Fibroblast of skin of abdomen (primary cell): ENCODE measurements at places on chromosomes 2 and 18.
A peak's percentile ranks its signal among the peaks of the same experiment; 100 is the strongest.

- DNase-seq, result no peak
These were observed 732.3 kb upstream of the CELF4 start for GRCh38 chr18:38297910-38298309.

GRCh38 chr18:77079954-77080682 lies 52.5 kb downstream of the MBP start:
- DNase-seq, result no peak

DNA sequence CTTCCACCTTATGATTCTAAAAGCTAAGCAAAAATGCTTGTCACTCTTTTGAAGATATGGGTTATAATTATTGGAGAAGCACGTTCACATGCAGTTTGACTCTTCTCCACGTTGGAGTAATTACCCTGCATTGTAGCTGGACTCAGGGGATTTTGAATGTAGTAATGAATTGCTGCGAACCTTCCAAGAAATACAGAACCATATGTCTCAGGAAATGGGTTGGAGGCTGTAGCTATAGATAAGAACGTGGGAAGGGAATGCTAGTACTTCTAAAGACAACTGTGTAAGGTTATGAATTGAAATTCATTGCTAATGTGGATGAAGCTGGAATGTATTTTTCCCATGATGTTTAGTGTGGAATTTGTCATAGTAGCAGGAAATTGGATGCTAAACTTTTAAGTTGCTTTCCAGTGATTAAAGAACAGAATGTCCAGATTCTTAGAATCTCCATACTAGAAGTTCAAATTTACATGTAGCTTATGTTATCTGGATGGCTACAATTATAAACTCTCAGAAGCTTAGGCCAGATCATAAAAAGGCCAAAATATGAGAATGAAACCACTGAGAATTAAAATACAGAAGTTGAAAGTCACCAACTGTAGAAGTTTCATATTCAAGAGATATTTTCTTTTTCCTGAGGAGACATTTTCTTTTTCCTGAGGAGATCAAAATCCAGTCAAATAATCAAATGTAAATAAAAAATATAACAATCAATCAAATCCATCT lies 27.3 kb upstream of the SPOPL start:
- peak; percentile 5 for DNase-seq

GRCh38 chr18:39586741-39587140 lies 2021.1 kb upstream of the CELF4 start:
- DNase-seq, result no peak

GRCh38 chr2:689237-689636 lies 12.0 kb upstream of the TMEM18 start:
- DNase-seq, result no peak

GRCh38 chr2:63081404-63081803 lies 30.8 kb downstream of the OTX1 start:
- DNase-seq, result no peak

GRCh38 chr2:217438821-217439220 lies 564.0 kb downstream of the TNS1 start:
- DNase-seq, result no peak

DNA sequence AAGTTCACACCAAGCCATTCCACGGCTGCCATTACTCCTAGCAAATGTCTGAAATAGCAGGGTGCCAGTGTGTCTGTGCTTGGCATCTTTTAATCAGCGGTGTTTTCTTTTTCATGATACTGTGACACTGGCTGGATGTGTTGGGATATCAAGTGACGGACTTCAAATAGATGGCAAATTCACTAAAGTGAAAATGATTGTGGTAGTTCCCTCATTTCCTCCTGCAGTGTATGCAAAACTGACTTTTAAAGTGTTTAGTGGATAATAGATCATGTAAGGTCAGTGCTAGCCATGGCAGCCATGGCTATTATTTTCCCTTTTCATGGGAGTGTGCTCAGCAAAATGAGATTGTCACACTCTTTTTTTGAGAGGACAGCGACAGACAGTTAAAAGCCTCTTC lies 261.5 kb upstream of the SIX3 start:
- no peak for DNase-seq

DNA sequence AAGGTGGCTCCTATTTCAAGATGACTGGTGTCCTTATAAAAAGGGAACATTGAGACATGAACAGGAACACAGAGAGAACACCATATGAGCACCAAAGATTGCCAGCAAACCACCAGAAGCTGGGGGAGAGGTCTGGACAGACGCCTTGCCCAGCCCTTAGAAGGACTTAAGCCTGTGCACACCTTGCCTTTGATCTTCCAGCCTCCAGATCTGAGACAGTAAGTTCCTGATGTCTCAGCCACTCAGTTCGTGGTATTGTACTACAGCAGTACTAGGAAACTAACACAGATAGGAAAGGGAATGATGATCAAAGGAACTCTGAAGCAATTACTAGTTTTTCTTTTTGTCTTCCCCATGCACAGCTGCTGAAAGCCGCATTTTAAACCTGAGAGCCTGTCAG lies 137.3 kb upstream of the FHL2 start:
- DNase-seq, result no peak

DNA sequence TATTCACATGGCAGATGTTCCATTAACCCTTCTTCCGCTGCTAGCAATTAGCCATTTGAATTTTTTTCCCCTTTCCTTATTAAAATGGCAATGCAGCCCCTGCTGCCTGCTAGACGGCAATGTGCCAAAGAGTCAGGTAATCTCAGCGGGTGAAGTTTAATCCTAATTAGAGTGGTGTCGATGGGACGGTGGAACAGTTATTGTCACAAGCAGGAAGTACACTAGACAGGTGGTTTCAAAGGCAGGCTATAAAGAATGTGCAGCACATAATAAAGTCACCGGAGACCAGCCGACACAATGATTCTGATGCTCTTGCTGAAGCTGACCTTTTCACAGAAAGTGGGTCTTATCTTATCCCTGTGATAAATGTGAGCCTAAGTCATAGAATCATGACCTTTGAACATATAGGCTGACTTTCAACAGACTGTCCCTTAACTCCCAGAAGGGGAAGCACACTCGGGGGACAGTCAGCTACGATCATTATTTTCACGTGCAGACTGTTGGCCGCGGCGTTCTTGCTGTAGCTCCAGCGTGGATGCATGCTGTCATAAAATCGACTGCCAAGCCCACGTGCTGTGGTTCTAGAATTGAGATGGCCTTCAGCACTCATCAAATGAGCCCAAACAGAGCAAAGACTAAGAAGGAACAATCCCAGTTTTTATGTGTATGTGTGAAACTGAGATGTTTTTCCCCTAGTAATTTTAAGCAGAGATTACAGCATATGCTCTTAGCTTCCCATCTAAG lies 926.2 kb upstream of the SOX11 start:
- DNase-seq, result no peak

- peak; percentile 11 for DNase-seq
These were observed 51.8 kb downstream of the ROCK2 start for GRCh38 chr2:11292464-11293255.

GRCh38 chr18:56672391-56672790 lies 21.2 kb downstream of the WDR7 start:
- no peak for DNase-seq

- no peak for DNase-seq
These were observed 66.1 kb downstream of the TPO start for GRCh38 chr2:1479346-1479745.

DNA sequence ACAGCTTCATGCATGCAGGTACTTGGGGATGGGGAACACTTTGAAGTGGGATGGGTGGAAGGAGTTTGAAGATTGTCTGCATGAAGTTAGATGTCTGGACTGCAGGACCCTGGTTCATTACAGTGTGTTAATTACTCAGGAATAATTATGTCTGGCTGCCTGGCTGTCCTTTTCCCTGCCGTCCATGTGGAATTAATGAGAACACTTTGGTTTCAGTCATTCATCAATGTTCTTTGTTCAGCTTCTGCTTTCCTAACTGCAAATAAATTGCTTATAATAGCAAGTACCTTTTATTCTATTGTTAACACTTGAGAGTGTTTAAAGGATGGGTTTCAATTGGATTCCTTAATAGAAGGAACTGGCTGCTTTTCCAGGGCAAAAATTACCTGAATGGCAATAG lies 35.8 kb downstream of the MTCL1 start:
- DNase-seq, result no peak

GRCh38 chr2:235498541-235498940 lies 4.7 kb downstream of the AGAP1 start:
- DNase-seq, result no peak

GRCh38 chr2:178542161-178542560 lies 61.9 kb downstream of the PLEKHA3 start:
- DNase-seq, result no peak

DNA sequence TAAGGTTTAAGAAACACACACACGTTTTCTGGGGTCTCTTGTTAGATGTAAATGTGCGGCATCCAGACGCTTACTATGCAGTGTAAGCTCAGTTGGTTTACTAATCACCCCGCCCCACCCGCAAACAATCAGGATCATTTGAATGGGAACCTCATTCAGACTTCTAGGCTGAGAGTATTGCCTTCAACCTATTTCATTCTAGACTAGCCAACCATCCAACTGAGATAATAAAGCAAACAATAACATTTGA lies 1.3 kb upstream of the FIGN start:
- no peak for DNase-seq

GRCh38 chr2:185859506-185859905 lies 120.9 kb downstream of the FSIP2 start:
- DNase-seq, result no peak

DNA sequence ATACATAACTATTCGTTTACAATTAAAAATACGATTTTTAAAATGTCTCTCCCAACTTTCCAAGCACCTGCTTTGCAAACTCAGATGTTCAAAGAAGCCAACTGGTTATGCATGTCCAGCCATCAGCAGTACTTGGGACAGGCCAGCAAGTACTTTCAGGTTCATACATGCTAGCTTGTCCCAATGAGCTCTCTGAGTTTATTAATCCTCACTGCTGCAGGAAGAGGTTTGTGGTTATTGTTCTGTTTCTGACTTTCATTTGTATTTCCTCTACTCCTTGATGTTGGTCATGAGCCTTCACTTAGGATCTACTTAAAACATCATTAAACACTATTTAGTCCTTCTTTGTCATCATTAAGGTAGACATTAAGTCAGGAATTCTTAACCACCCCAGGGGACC lies 374.1 kb downstream of the LRATD1 start:
- DNase-seq, result no peak

DNA sequence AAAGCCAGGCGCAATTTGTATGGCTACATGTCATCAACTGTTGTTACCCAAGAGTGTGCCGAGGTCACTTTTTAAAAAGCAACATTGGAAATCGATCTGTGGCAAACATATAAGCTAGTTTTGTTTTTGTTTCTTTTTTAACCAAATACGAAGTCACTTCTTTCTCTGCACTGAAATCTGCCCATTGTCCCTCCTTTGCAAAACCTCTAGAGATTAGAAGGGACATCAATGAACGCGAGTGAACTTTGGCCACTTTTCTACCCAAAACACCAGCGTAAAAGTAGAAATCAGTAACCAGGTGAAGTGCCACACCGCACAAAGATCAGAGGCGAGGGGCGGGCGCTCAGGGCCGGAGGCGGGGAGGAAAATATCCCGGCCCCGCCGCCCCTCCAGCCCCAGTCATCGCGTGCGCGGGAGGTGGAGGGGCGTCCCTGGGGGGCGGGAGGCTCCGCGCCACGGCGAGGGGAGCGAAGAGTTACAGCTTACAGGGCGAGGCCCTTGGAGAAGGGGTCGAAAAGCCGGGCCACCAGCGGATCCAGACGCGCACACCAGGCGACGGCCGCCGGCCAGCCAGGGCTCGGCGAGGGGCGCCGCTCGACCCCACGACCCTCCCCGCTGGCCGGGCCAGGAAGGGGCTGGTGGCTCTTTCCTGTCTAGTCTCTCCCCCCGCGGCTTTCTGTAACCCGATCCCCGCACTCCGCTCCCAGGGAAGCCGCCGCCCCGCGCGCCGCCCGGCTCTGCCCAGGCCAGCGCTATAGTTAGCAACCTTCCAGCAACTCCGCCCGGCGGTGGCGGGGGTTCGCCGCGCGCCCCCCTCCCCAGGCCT lies 993 bp downstream of the RBMS1 start:
- DNase-seq, result peak; percentile 81

DNA sequence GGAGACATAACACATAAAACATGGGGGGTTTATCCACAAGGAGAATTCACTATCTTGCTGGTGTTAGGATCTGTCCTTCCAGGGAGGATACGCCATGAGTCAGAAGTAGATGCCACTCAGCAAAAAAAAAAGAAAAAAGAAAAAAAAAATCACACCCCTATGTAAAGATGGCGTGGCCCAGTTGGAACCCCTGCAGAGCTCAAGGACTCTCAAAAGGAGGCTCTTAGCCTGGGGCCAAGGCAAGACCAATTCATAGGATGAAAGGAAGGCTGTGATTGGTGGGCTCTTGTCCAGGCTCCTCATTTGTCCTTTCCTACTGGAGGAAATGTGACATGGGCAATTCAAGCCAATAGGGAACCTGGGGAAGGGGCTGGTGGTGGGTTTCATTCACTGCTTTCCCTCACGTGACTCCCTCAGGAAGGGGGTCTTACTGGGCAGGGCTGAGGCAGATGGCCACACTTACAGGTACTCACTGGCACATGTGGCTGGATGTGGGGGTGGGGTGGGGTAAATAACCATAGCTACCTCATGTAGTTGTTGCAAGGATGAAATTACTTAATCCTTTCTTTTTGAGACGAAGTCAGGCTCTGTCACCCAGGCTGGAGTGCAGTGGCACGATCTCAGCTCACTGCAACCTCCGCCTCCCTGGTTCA lies 38.7 kb upstream of the HAAO start:
- no peak for DNase-seq

- peak; percentile 14 for DNase-seq
These were observed 49.9 kb downstream of the DGKD start for GRCh38 chr2:233404222-233404621.

GRCh38 chr18:76660571-76661192 lies 161.7 kb upstream of the ZNF236 start:
- no peak for DNase-seq

GRCh38 chr2:181570833-181571661 lies 85.9 kb downstream of the CERKL start:
- no peak for DNase-seq

GRCh38 chr2:147663153-147663961 lies 181.5 kb upstream of the ACVR2A start:
- DNase-seq, result no peak

DNA sequence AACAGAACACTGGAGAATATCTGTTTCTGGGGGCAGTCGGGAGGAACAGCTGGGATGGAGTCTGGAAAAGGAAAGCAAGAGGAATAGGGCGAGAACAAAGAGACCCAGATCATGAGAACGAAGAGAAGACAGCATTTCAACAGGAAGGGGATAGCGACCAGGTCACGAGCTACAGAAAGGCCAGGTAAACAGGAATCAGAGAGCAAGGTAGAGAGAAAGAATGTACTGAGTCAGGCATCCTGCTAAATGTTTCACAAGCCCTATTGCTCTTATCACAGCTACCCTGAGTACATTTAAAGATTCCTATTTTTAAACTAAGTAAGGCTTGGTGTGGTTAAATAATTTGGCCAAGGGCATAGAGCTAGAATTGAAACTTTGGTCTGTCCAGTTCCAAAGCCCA lies 254.9 kb upstream of the RAB12 start:
- DNase-seq, result no peak

GRCh38 chr2:42342795-42343241 lies 18.2 kb downstream of the COX7A2L start:
- no peak for DNase-seq

GRCh38 chr2:11753452-11753885 lies 7.0 kb downstream of the LPIN1 start:
- DNase-seq, result no peak
